SJSA1 (cell line): ENCODE measurements at places on chromosomes 5 and 9. TPM values are rescaled to one million over a fixed set of nuclear protein-coding genes. Genes with fewer than 3 reads are reported as not detected.

DNA sequence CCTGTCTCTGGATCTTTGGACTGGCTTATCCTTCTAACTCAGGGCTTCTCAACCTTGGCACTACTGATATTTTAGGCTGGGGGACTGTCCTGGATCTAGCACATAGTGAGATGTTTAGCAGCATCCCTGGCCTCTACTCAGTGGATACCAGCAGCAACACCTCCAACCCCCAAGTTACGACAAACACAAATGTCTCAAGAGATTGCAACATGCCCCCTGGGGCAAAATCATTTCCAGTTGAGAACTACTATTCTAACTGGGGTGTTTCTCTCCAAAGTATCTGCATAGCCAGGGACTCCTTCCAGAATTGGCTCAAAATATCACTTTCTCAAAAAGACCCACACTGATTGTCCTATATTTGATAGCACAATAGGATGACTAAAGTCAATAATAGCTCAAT is 7.2 kb upstream of the TLR4 start:
- DNase-seq, result no peak

GRCh38 chr5:156221816-156222215 is 105.1 kb upstream of the SGCD start:
- no peak for DNase-seq

DNA sequence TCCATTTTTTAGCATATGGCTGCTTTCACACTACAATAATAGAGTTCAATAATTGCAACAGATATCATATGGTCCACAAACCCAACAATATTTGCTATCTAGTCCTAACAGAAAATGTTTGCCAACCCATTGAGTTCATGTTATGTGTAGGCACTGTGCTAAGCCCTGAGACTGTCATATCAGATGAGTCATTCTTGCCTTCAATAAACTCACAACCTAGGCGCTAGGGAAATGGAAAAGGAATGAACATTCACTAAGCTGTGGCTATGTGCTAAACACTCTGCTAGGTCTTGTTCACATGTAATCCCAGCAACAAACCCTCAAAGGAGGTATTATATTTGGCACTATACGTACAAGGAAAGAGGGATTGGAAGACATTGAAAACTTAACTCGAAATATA is 8.4 kb upstream of the TIMD4 start:
- DNase-seq, result no peak

- no peak for DNase-seq
These were observed 24.7 kb downstream of the DNAJA1 start for GRCh38 chr9:33049680-33050361.

- DNase-seq, result no peak
These were observed 37.9 kb downstream of the PCDH1 start for GRCh38 chr5:141840280-141840812.

DNA sequence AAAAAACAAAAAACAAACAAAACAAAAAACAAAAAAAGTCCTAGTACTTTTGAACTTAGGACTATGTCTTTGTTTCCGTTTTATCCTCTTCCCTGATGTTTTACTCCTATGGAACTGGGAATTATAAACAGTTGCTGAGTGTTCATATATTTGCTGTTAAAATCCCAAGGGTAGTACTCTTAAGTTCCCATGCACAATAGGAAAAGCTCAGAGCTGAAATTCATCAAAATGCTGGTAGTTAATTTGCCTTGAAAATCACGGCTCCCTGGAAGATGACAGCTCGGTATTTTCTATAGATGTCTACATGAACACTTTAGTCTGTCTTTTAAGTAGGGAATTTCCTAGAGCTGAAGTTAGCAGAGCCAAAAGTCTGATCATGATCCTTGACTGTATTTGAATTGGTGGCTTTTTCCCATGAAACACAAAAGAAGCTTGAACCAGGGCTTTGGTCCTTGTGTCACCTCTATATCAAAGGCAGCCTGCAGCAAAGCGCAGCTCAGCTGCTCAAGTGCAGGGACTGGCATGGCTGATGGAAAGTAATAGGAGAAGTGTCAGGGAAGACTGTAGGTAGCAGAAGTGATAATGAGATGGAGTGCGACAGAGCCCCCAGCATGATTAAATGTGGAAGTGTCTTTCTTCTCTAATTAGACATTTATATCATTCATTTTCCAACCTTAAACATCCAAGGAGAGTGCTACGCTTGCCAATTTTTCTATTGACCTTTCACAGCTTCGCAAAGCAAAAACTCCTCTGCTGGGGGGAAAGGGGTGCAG is 310.9 kb downstream of the TRIM36 start:
- DNase-seq, result no peak

- DNase-seq, result no peak
These were observed 126.0 kb downstream of the GABRB2 start for GRCh38 chr5:161420521-161420920.

DNA sequence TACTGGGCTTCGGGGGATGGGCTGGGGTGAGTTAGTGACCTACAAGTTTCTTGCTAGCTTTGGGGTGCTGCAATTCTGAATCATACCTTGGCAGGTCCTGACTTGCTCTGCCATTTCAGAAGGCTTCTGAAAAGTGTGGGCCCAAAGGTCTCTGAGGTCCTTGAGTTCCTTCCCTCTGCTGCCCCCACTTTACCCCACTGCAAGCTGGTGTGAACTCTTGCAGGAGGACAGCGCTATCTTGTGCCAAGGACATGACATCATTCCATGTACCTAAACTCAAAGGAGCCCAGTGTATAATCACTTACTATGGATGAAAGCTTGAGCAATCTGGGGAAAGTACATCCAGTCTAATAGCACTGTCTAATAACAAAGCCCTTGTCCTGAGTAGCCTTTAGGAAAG is 157.4 kb downstream of the RMI1 start:
- no peak for DNase-seq

DNA sequence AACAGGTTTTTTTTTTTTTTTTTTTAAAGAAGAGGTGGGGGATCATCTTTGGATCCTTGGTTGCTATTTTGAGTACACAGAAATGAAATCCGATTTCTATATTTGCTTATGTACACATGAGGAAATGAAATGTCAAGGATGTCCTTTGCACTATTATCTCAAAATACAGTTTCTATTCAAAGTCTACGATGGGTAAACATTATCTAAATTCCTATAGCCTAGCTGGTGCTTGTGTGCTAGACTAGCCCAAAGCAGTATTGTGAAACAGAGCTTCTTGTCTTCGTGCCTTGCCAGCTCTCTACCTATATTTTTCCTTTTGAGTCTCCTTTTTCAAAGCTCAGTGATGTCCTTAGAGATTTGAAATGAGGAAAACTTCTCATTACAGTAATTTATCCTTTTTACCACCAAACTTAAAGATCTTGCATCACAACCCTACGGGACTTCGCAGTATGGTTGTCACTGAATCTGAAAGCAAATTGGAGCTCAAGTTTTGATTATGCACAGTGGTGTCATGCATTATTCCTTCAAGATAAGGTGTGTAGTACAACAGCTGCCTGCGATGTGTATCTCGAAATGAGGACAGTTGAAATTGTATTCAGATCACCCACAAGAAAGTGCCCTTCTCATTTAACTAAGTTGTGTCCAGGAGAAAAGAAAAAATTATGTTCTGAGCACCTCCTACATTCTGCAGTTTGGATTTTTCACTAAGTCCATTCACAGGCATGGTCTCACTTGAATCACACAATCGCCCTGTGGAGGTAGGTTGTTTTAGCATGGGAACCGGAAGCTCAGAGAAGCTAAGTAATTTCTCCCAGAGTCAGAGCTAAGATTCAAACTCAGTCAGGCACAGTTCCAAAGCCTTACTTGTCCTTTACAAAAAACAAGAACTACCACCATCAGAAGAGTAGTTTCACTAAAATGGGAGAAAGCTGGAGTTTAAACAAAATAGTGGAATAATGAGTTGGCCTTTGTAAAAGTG is 379.0 kb downstream of the GLIS3 start:
- DNase-seq, result no peak

DNA sequence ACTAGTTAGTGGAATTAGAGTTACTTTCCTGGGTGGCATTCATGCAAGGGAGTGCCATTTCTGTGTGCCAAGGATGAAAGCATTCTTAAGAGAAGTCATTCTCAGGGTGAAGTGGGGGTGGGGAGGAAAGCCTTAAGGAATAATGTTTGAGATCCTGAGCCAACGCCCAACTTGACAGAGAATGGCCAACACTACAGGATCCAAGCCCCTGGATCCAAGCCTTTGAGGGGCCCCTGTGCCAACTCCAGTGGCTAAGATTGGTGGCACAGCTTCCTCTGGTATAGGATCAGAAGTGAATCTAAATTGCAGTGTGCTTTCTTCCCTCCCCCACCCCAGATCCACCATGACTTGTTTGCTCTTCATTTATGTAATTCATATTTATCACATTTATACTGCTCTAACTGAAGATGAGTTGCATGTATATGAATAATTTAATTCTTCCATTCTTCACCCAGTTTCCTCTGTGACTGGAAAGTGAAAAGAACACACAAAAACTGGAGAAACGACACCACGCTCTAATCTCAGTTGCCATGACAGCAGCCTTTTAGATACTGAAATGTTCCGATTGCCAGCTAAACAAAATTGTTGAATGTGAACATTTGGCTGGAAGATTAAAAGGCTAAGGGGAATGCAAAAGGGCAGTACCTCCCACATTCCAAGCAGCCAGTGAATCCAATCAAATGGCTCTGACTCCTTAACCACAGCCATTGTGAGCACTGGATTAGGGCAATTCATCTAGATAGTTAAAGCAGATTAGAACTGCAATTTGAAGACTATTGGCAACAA is 4.5 kb downstream of the ZNF608 start:
- DNase-seq, result peak; percentile 86

DNA sequence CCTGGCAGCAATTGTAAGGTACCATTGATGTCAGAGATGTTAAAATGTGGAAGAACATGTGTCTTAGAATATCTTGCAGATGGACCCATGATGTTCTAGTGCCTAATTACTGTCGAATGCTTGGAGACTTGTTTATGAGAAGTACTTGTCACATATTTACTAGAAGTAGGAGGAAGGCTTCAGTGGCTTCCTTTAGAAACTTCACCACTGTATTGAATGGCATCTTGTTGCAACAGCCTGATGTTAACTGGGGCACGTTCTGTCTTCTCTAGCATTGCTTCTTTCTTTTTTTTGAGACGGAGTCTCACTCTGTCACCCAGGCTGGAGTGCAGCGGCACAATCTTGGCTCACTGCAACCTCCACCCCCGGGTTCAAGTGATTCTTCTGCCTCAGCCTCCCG is 16.5 kb downstream of the UGCG start:
- no peak for DNase-seq

GRCh38 chr5:116281309-116281708 is 196.5 kb downstream of the COMMD10 start:
- DNase-seq, result no peak

DNA sequence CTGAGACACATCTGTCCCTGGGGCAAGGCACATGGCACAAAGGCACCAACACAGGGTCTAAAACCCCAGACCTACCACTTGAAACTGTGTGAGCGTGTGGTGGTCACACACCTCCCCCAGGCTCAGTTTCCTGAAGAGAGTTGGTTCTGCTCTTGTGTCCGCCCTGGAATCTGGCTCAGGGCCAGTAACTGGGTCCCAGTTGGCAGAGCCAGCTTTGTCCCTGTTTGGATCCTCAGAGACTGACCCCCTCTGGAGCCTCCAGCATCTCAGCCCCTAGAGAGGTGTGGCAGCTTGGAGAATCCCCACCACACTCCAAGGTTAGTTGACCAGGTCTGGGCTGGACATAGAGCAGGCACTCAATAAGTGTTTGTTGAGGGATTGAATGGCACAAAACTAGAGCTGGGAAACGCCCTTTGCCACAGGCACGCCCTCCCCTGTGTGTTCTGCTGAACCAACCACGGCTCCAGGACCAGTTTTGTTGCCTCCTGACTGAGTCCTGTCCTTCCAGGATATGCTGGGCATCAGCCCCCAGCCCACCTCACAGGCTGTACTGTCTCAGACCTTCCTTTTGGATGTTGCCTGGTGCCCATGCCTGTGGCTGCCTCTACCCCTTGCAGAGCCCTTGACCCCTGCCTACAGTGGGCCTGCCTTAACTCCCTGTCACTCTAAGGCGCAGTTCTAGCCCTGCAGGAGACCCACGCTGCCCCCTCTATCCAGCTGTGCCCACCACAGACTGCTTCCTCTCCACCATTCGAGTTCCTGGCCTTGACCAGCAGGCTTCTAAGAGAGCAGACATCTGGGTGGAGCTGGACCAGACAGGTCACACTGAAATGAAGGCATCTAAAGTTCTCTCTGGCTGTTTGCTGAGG is 3.8 kb upstream of the PDLIM4 start:
- peak; percentile 42 for DNase-seq

DNA sequence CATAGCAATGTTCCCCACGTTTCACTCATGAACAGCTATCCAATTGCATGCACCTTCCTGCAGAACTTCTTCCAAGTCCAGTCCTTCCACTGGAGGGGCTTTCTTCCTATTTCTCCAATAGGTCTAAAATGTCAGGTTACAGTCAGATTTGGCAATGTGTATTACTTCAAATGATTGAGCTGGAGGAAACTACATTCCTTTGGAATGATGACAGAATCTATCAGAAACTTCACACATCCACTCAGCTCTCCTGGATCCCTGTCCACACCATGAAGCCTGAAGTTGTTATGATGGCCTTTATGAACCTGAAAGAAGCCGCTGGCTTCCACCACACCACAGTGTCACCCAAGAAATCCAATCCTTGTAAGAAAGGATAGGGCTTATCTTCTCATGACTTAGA is 32.2 kb downstream of the FBXW2 start:
- DNase-seq, result no peak

DNA sequence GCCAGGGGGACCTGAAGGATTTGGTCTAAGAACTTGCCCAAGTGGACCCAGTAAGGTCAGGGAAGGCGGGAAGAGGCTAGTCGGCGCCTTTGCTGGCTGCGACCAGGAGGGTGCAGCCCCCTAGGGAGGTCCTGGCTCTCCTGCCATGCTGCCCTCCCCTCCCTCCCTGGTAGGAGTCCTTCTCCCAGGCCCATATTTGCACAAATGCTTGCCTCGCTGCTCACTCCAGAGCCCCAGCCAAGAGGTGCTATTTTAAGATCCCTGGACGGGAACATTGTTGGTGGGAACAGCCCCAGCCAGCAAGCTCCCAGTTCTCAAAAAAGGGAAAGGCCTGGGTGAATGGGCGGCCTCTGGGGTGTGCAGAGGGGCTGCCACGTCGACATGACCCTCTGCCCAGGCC is 4.3 kb upstream of the IL17B start:
- DNase-seq, result no peak

- DNase-seq, result no peak
These were observed 18.3 kb upstream of the CCDC192 start for GRCh38 chr5:127684726-127685467.

- no peak for DNase-seq
These were observed 114.4 kb upstream of the TBC1D2 start for GRCh38 chr9:98369896-98370295.

DNA sequence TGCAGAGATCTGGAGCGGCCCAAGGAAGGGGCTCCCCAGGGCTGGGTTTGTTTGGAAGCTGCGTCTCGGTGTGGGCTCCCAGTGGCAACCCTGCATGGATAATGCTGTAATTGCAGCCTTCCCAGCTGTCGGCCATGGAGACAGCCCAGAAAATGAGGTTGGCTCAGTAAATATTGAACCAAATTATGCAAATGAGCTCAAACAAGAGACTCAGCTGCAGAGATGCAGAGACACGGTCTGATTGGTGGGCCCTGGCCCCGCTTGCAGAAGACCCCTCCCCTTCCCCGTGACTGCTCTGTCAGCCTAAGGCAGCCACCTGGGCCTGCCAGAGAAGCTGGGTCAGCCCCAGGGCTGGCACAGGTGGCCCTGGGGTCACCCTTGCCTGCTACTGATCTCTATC is 75.9 kb downstream of the RAD23B start:
- no peak for DNase-seq

SMIM33 gene
- not detected in 2 replicates for total RNA-seq

TAS2R1 gene
- not detected in 2 replicates for total RNA-seq

PCDHA1 gene
- total RNA-seq, result not detected in 2 replicates

FCN1 gene
- not detected in 2 replicates for total RNA-seq

IL33 gene
- total RNA-seq, result not detected in 2 replicates

AGXT2 gene
- total RNA-seq, result not detected in 2 replicates

MARVELD2 gene
- total RNA-seq, result 0.13 and 0.16 TPM in 2 replicates

GDA gene
- total RNA-seq, result 0.22 and 0.39 TPM in 2 replicates

FOXE1 gene
- 3.1 and 4.7 TPM in 2 replicates for total RNA-seq
